Activated B cell treated with CpG ODN at 0.5 μM for 24 hours (primary cell): ENCODE measurements at places on chromosomes 3 and 15.
A peak's percentile ranks its signal among the peaks of the same experiment; 100 is the strongest.

DNA sequence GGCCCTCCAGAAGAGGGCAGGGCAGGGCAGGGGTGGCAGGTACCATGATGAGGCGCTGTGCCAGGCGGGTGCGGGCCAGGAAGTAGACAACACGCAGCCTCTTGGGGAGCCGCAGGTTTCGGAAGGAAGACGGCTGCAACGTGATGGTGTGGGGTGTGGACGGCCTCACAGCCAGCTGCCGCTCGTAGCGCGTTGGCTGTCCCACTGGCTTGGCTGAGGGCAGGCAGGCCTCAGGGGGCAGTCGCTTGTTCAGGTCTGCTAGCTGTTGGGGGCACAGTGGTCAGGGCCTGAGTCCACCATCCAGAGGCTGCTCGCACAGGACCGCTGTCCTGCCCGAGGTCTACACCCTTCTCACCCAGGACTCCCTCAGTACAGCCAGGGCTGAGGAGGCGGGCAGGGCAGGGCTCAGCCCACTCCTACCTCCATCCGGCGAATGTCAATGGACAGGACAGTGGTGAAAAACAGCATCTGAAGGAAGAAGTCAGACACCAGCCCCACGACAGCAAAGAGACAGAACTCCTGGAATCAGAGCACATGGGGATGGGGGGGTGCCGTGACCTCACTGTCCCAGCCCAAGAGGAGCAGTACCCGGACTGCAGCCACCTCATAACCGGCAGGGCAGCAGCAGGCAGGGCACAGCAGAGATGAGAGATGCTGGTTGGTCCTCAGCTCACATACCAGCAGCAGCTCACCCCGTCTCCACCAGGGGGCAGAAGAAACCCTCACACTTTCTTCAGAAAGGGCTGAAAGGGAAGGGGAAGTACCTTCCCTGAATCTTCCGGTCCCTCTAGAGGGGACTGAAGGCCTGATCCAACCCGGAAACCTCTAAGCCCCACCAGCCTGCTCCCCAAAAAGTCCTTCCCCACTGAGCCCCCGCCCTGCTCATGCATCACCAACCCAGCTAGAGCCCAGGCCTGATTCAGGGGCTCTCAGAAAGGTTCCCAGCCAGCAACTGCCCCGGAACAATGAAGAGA is 40.0 kb downstream of the PTPN23 start:
- no peaks in the 10 kb centered on the region for H3K27me3 ChIP-seq
- peaks cover 16% of the 10 kb centered on the region for H3K4me1 ChIP-seq
- peak; percentile 75 for DNase-seq

GRCh38 chr3:179977356-179977755 is 59.4 kb downstream of the PEX5L start:
- H3K36me3 ChIP-seq, result no peaks in the 10 kb centered on the region
- H3K4me3 ChIP-seq, result no peak overlapping the region
- peaks cover 9% of the 10 kb centered on the region for H3K27me3 ChIP-seq
- H3K27ac ChIP-seq, result no peak overlapping the region
- DNase-seq, result no peak

GRCh38 chr3:133930341-133930933 is 34.8 kb upstream of the RAB6B start:
- H3K4me3 ChIP-seq, result no peak overlapping the region

DNA sequence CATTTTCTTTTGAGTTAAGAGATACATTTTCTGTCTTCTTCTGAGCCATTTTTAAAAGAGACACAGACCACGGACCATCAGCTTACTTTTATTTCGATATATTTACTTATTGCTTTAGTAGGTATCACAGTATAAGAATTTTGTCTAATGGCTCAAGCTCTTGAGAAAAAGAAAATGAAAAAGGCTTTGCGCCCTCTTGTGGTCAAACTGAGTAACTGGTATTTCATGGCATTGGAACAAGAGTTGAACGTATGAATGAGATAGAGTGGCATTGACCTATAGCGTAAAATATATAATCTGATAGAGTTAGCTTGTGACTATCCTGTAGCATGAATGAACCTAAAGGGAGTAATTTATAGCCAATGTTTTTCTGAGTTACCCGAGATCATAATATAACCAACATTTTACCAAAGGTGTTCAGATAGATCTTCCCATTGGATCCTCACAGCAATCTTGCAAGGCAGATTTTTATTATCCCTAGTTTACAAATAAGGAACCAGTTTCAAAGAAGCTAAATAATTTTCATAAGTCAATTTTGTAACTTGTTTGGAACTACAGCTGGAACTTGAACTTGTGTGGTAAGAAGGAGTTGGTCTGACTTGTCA is 154.6 kb downstream of the POLR2M start:
- no peak overlapping the region for H3K4me3 ChIP-seq
- H3K4me1 ChIP-seq, result no peaks in the 10 kb centered on the region
- H3K27me3 ChIP-seq, result peaks cover 28% of the 10 kb centered on the region
- no peaks in the 10 kb centered on the region for H3K36me3 ChIP-seq
- DNase-seq, result no peak

- no peak for DNase-seq
- no peak overlapping the region for H3K4me3 ChIP-seq
- no peak overlapping the region for H3K27ac ChIP-seq
- peaks cover 25% of the 10 kb centered on the region for H3K36me3 ChIP-seq
Observed at GRCh38 chr15:36658898-36659639, 79.6 kb downstream of the CDIN1 start.

- no peak overlapping the region for H3K27ac ChIP-seq
- H3K4me1 ChIP-seq, result peaks cover 21% of the 10 kb centered on the region
- no peaks in the 10 kb centered on the region for H3K27me3 ChIP-seq
- DNase-seq, result no peak
- no peaks in the 10 kb centered on the region for H3K36me3 ChIP-seq
Observed at GRCh38 chr3:132405188-132405587, 12.1 kb upstream of the DNAJC13 start.

DNA sequence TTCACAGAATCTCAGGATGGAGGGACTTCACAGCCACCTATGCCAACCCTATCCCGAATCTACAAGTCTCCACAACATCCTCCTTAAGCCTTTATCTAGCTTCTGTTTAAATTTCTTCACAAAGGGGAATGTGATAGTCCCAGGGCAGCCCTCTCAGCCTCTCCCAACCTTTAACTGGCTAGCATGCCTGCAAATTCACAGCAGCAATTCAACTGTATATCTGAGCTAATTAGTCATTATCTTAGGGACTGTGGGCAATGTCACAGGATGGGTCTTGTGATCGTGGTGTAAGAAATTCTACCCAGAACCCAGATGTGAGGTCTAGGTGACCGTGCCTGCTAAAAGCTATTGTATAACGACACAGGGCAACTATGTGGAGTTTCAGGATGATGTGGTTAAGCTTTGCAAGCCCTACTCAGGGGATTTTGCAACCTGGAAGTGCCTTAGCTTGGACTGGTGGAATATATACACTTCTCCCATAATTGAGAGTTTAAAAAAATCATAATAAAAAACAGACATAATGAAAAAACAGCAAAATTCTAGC is 65.5 kb upstream of the FBN1 start:
- H3K27ac ChIP-seq, result no peak overlapping the region
- no peaks in the 10 kb centered on the region for H3K4me1 ChIP-seq
- H3K27me3 ChIP-seq, result no peaks in the 10 kb centered on the region

DNA sequence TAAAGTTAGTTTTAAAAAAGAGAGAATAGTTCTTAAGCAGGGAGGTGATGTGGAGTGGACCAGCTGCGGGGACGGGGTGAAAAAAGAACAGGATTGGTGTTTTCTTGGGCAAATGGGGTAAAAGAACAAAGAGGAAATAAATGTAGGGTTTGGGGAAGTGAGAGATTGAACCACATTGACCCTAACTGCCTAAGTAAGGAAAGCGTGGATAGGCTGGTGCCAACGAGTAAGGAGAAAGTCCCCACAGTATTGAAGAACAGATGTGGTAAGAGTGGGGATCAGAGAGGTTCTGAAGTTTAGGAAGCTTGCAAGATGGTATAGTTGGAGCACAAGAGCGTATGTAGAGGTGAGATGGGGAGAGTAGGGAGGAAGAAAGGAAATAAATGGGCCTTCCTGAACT is 17.0 kb downstream of the IREB2 start:
- no peaks in the 10 kb centered on the region for H3K27me3 ChIP-seq
- DNase-seq, result no peak
- peak overlapping the region; percentile 73 for H3K27ac ChIP-seq
- H3K4me1 ChIP-seq, result peaks cover 63% of the 10 kb centered on the region

- H3K4me1 ChIP-seq, result peaks cover 9% of the 10 kb centered on the region
- DNase-seq, result peak; percentile 60
- peaks cover 3% of the 10 kb centered on the region for H3K27me3 ChIP-seq
Observed at GRCh38 chr3:52446631-52447511, 2.0 kb upstream of the SEMA3G start.

- peaks cover 22% of the 10 kb centered on the region for H3K4me1 ChIP-seq
- peaks cover 15% of the 10 kb centered on the region for H3K36me3 ChIP-seq
- H3K4me3 ChIP-seq, result no peak overlapping the region
- H3K27me3 ChIP-seq, result no peaks in the 10 kb centered on the region
- DNase-seq, result no peak
Observed at GRCh38 chr3:114624571-114625181, 330.8 kb downstream of the TIGIT start.

DNA sequence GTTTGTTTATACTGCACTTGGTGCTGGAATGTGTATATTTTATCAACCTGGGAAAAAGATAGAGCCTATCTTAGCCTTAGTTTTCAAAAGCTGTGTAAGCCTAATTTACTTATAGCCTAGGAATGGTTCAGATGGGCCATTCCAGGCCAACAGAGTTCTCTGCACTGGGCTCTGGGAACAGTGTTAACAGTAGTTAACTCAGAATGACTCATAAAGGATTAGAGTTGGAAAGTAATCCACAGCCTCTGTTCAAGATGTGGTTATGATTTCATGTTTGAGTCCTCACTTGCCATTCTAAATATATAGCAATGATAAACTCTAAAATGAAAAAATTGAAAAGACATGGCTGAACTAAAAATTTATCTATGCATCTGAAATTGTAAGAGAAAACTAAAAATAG is 22.6 kb upstream of the PEX5L start:
- no peaks in the 10 kb centered on the region for H3K4me1 ChIP-seq
- no peak for DNase-seq
- no peak overlapping the region for H3K27ac ChIP-seq
- H3K36me3 ChIP-seq, result no peaks in the 10 kb centered on the region

DNA sequence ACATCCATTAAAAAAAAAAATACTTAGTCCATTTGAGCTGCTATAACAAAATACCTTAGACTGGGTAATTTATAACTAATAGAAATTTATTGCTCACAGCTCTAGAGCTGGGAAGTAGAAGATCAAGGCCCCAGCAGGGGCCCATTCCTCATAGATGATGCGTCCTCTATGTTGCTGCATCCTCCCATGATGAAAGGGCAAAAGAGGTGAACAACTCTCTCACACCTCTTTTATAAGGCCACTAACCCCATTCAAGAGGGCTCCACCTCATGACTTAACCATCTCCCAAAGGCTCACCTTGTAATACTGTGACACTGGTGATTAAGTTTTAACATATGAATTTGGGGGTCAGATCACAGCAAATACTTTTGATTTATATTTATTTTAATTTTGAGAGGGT is 3.0 kb upstream of the TLNRD1 start:
- no peak overlapping the region for H3K4me3 ChIP-seq
- DNase-seq, result no peak
- no peak overlapping the region for H3K27ac ChIP-seq

DNA sequence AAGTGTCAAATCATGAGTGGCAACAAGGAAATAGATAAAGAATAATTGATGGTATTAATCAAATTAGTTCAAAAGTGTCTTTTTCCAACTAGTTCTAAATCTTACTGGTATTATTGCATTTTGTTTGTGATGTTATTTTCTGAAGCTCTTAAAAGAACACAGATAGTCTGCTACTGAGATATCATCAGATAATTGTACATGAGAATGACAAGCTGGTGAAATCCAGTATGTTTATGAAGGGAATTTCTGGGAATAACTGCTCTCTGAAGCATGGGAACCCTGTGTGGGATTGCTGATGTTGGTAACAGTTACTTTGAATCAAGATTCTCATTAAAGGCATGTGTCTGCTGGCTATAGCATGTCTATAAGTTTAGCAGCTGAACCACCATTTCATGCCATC is 190.3 kb upstream of the CDIN1 start:
- no peaks in the 10 kb centered on the region for H3K27me3 ChIP-seq
- H3K4me3 ChIP-seq, result no peak overlapping the region
- H3K4me1 ChIP-seq, result no peaks in the 10 kb centered on the region
- H3K36me3 ChIP-seq, result no peaks in the 10 kb centered on the region
- DNase-seq, result no peak

GRCh38 chr3:38582941-38583645 is 66.4 kb downstream of the SCN5A start:
- no peak overlapping the region for H3K27ac ChIP-seq
- no peak overlapping the region for H3K4me3 ChIP-seq
- peak; percentile 2 for DNase-seq
- H3K36me3 ChIP-seq, result no peaks in the 10 kb centered on the region
- no peaks in the 10 kb centered on the region for H3K4me1 ChIP-seq
- no peaks in the 10 kb centered on the region for H3K27me3 ChIP-seq

GRCh38 chr3:183484431-183485075 is 56.1 kb upstream of the MCF2L2 start:
- no peaks in the 10 kb centered on the region for H3K27me3 ChIP-seq
- DNase-seq, result no peak
- H3K4me3 ChIP-seq, result no peak overlapping the region
- peaks cover 22% of the 10 kb centered on the region for H3K4me1 ChIP-seq
- H3K27ac ChIP-seq, result peak overlapping the region; percentile 46
- H3K36me3 ChIP-seq, result peaks cover 7% of the 10 kb centered on the region

- H3K4me3 ChIP-seq, result no peak overlapping the region
- no peak overlapping the region for H3K27ac ChIP-seq
- no peak for DNase-seq
- H3K36me3 ChIP-seq, result no peaks in the 10 kb centered on the region
- no peaks in the 10 kb centered on the region for H3K27me3 ChIP-seq
Observed at GRCh38 chr15:49428409-49429095, 5.5 kb downstream of the FGF7 start.

DNA sequence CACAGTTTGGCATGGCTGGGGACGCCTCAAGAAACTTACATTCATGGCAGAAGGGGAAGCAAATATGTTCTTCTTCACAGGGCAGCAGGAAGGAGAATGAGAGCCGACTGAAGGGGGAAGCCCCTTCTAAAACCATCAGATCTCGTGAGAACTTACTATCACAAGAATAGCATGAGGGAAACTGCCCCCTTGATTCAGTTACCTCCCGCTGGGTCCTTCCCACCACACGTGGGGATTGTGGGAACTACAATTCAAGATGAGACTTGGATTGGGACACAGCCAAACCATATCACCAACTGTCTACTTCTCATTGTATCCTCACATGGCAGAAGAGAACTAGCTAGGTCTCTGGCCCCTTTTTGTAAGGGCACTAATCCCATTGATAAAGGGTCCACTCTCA is 30.5 kb downstream of the CCDC32 start:
- H3K27ac ChIP-seq, result no peak overlapping the region
- H3K27me3 ChIP-seq, result no peaks in the 10 kb centered on the region
- H3K4me1 ChIP-seq, result peaks cover 12% of the 10 kb centered on the region

GRCh38 chr3:170751899-170752293 is 118.1 kb downstream of the RPL22L1 start:
- no peak for DNase-seq
- H3K36me3 ChIP-seq, result no peaks in the 10 kb centered on the region
- no peak overlapping the region for H3K4me3 ChIP-seq
- H3K27me3 ChIP-seq, result peaks cover 36% of the 10 kb centered on the region
- H3K27ac ChIP-seq, result no peak overlapping the region
